Upper lobe of right lung (tissue), 1 donor: ENCODE measurements at places on chromosomes 16 and 17. TPM values are rescaled to one million over a fixed set of nuclear protein-coding genes. Genes with fewer than 3 reads are reported as not detected.

DNA sequence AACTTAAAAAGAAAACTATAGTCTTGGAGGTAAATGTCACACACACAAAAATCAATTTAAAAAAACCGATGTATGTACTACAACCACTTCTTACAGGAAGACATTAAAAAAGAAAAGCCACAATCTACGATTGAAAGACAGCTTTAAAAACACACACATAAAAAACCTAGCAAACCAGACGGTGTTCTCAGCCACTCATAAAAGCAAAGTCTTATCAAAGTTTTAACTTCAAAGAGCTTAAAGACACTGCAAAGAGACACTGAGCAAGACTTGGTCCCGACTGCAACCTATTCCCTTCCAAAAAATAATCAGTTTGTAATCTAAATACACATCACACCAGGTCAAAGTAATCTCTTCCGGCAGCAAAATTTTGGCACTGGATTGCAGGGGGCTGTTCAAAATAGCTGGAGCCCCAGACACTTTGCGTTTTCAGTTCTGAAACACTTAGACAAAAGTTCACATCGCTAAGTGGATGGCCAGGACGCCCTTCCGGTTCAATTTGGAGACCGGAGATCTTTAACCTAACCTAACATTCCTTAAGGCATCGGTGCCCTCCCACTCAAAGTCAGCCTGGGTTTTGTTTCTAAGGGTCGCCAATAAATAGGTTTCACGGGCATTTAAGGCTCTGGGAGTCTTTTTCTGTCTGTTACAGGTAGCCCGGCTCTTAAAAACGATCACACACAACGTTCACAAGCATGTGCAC lies 2.6 kb downstream of the ZCCHC14 start:
- DNase-seq = peak; percentile 32

GRCh38 chr16:12215277-12216105 lies 239.0 kb downstream of the SNX29 start:
- DNase-seq = no peak

- no peak for DNase-seq
These were observed 91.1 kb downstream of the C17orf67 start for GRCh38 chr17:56742601-56743000.

- peak; percentile 44 for DNase-seq
These were observed 54.1 kb downstream of the PIMREG start for GRCh38 chr17:6498356-6498755.

- DNase-seq = peak; percentile 73
These were observed 57.7 kb downstream of the SRL start for GRCh38 chr16:4184038-4184702.

REXO5 gene
- total RNA-seq = 1.4 TPM

DNA sequence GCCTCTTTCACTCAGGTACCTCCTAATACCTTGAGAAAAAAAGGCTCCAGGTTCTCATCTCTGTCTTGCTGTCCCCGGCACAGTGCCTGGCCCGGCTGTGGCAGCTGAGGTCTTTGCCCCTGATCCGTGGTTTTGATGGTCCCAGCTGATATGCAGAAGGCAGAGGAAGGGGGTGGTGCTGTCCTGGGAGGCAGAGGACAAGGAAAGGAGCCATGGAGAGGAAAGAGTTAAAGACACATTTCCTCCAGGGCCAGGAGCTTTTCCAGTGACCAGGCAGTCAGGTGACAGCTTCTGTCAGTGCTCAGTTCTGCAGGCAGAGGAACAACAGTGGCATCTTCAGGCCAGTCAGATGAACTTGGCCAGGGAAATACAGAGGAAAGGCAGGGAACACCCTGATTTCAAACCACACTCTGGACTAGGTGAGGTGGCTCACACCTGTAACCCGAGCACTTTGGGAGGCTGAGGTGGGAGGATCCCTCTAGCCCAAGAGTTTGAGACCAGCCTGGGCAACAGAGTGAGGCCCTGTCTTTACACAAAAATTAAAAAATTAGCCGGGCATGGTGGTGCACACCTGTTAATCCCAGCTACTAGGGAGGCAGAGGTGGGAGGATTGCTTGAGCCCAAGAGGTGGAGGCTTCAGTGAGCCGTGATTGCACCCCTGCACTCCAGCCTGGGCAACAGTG lies 3.3 kb upstream of the COG1 start:
- DNase-seq = no peak

PRKCB gene
- 25.2 TPM for total RNA-seq

DNA sequence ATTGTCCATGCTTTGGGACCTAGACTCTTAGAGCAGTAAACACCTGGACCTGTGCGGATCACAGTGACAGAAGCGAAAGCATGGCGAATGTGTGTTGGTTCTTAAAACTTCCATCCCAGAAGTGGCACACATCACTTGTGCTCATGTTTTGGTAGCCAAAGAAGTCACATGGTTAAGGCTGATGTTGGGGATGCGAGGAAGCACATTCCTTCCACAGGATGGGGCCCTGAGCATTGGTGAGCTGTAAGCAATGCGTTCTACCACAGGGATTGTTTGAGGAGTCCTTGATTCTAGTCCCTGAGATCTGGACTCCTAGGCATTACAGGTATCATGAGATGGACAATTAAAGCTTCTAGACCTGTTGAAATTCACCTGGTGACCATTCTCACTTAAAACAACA lies 375.9 kb downstream of the UTP18 start:
- DNase-seq = no peak
